ENCODE measurements at places on chromosomes 5 and 9.

DNA sequence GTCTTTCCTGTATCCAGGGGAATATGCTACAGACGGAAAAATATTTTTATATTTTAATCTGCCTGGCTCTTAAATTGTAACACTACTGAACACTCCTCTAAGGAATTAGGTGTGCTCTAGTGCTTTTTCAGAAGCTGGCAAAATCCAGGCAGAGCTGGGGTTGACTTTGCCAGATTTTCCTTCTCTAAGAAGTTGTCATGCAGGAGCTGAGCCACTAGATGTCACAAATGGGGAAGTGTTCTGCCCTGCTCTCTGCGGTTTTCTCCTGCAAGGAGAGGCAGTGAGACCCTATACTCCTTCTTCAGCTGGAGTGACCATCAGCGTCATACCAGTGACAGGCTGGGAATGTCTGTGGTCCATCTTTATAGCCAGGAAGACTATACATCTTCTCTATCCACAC is 112.5 kb downstream of the HAPLN1 start:
- no peak for DNase-seq

DNA sequence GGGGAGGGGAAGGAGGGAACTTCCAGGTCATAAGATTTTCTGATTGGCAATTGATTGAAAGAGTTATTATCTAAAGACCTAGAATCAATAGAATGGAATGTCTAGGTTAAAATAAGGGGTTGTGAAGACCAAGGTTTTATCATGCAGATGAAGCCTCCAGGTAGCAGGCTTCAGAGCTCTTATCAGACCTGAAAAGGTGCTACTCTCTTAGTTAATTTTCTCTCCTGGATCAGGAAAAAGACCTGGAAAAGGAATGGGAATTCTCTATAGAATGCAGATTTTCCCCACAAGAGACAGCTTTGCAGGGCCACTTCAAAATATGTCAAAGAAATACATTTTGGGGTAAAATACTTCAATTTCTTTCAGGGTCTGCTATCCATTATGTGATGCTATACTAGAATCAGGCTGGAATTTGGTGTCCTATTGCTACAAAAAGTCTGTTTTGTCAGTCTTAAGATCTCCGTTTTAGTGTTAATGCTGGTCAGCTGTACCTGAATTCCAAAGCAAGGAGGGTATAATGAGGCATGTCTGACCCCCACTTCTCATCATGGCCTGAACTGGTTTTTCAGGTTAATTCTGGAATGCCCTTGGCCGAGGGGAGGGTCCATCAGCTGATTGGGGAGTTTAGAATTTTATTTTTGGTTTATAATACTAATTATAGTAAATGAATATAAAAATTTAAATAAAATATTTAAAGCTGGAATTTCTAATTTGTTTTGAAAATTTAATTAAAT is 16.6 kb upstream of the STOM start:
- DNase-seq, result no peak

DNA sequence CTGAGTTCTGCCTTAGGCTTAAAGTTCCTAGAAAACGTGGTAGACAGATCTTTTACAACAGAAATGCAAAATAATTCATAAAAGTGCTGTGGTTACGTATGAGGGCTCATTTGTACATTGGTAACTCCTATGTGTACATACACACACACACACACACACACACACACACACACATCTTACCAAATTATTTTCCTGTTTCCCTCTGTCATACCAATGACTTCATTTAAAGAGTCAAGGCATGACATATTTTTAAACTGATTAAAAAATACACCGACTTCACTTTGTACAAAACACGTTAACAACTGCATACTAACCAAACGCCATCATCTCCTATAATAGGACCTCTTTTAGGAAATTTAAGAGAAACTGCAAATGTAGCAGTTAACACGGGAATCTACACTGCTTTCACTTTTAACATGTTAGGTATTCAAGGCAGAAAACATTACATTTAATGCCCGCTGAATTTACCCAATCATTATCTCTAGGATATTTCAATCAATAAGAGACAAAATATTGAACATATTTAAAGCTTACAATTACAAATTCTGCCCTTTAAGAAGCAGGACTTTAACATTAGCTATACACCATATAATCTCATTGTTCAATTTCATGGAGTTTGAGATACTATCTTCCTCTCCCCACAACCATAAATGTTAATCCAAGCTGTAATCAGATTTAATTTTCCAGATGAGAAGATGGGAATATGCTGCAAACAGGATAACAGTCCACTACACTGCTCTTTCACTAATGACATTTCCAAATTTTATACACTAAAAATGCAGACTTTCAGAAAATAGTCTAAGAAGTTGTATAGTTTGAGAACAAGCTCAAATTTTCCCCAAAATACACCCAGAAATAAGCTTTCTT is 133.1 kb downstream of the DENND1A start:
- no peak for DNase-seq

GRCh38 chr5:103021314-103021713 is 98.6 kb downstream of the GIN1 start:
- DNase-seq, result no peak

- no peak for DNase-seq
These were observed 67.7 kb downstream of the ABCA1 start for GRCh38 chr9:104860263-104860662.

- no peak for DNase-seq
These were observed 943.1 kb upstream of the WWC1 start for GRCh38 chr5:167348251-167348926.

DNA sequence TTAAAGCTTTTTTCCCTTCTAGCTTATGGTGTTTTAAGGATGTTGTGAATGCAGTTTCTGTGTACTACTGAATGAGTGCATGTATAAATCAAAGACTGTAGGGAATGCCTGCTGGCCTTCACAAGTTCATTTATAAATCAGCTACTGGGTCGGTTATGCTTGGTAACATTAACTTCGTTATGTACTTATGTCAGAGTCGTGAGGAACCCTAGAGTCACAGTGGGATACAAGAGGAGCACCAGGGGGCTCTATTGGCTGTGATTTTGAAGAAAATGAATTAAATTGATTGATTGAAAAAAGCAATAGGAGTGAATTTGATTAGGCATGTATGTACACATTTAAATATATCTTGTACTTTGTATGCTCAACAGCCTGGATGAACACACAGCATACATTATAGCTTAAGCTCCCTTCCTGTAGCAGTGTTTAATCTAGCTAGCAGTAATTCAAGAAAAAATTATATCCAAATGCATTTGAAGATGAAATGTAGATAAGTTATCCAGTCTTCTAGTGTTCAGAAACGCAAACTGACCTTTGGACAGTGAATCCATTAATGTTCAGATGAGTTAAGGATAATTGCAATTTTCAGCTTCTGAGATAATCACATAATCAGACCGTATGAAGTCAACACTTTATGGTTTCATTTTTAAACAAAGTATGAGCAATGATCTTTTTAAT is 204.2 kb downstream of the KDM4C start:
- DNase-seq, result no peak

GRCh38 chr5:55959208-55959607 is 35.6 kb downstream of the IL6ST start:
- no peak for DNase-seq

Data from NCI-H1417 treated with DMSO at 0.1 percent for 48 hours (cell line).